Activated naive CD8-positive, alpha-beta T cell treated with anti-CD3 and anti-CD28 coated beads, Interleukin-2, amount 50 U/mL, for 16 hours (primary cell): ENCODE measurements at places on chromosomes 11 and 22.

- no peak for DNase-seq
These were observed 53.1 kb downstream of the CELSR1 start for GRCh38 chr22:46484156-46484860.

GRCh38 chr22:19513823-19514222 is 10.4 kb downstream of the CLDN5 start:
- no peak for DNase-seq

GRCh38 chr11:61891331-61892084 is at the start of gene FADS3:
Gene FADS3, minus strand, starts transcription at chr11:61891545. Its CDS starts 164 bp downstream, at chr11:61891381.
- DNase-seq, result no peak

DNA sequence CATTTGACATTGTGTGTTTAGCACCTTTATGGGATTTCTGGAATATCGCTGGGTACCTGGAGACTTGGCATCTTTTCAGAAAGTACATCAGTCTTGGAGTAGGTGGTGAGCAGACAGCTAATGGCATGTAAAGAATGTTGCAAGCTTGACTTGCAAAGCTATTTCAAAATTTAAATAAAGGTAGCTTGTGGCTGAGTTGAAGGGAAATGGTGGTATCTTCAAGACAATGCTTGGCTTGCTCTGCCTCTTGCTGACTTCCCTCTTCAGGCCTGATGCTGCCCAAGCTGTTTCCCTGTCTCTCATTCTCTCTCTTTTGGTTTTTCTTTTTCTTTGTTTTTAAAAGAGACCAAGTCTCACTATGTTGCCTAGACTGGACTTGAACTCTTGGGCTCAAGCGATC is 13.2 kb downstream of the ZNRF3 start:
- no peak for DNase-seq

DNA sequence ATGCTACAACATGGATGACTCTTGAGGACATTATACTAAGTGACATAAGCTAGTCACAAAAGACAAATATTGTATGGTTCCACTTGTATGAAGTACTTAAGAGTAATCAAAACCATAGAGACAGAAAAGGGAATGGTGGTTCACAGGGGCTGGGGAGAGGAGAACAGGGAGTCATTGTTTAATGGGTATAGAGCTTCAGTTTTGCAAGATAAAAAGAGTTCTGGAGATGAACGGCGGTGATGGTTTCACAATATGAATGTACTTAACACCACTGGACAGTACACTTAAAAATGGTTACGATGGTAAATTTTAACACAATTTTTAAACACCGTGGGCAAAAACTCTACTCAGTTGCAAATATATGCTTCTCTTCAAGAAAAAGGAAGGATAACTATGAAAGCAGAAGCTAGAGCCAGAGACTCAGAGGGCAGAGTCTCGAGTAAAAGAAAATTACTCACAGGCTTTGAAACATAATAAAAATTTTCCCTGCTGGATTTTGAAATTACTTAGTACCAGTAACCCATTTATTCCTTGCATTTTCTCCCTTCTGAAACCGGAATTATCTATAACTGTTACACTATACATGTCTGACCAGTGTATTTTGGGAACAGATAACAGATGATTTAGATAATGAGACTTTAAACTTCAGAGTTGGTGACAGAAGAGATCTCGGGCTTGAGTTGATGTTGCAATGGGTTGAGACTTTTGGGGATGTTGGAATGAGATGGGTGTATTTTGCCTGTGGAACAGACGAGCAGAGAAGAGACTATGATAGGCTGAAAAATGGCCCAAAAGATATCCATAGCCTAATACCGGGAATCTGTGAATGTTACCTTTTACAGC is 15.0 kb downstream of the MRTFA start:
- DNase-seq, result no peak

DNA sequence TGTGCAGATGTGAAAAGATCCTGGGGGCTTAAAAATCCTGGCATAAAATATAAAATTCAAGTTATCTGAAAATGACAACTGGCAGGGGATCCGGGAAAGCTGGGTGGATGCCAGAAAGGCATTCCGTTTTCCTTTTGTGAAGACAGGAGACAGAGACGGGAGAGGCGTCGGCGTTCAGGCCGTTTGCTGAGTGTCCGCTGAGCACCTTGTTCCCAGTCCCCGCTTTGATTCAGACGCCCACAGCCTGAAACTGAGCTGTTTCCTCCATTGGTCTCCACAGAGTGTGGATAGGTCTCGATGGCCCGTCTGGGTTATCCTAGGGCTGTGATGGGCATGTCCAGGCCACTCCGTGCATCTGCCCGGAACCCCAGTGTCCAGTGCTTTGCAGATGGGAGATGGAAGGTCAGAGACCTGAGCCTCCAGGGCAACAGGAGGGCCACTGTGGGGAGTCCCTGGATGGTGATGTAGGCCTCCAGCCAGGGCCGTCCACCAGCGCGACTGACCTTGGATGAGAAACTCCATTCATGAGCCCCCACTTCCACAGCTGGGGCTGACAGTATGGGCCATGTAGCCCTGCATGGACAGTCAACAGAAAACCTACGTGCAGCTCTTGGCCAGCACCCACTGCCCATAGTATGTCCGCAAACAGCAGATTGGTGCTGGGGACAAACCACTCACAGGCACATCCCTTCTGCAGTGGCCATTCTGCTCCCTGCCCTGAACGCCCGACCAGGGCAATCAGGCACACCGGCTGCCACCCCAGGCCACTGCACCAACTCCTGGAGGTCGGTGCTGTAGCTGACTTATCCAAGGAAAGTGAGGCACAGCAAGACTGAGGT is 11.6 kb downstream of the MRGPRF start:
- DNase-seq, result no peak

- no peak for DNase-seq
These were observed 34.4 kb upstream of the HEPHL1 start for GRCh38 chr11:93986716-93987115.

DNA sequence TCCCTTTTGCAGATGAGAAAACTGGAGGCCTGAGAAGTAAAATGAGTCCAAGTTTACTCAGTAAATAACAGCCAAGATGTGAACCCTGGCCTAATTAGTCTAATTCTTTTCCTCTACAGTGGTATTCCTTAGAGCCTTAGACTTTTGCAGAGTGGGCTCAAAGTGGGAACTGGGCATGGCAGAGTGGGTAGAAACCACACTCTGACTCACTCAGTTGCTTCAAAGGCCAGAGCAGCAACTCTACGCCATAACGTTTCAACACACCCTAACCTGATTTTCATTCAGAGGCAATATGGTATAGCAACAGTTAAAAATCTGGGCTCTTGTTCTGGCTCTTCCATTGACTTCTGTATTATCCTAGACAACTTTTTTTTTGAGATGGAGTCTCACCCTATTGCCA is 2.8 kb downstream of the THRSP start:
- DNase-seq, result no peak

DNA sequence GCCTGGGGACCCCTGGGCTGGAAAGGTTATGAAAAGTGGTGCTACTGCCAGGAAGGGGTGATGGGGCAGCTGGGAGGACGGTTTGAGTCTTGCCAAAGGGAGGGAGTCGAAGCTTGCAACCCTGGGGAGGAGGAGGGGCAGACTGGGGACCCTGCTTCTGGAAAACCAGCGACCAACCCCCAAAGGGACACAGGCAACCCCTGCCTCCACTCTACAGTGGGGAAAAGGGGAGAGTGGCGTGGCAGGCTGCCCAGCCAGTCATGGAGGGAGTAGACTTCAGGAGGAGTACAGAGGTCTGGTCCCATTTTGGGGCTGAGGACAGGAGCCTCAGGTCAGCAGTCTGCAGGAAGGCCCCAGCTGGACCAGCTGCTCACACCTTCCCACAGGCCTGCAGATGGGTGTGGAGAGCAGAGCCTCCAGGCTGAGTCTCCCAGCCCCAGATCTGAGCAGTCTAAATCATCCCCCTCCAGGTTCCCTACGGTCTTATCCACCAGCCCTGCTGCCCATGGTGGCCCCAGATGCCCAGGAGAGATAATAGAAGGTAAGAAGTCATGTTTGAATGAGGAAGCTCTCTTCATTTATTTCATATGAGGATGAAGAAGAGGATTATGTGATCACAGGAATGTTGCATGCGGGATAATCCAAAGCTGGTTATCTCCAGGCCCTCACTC is 3.3 kb downstream of the DDT start:
- no peak for DNase-seq

DNA sequence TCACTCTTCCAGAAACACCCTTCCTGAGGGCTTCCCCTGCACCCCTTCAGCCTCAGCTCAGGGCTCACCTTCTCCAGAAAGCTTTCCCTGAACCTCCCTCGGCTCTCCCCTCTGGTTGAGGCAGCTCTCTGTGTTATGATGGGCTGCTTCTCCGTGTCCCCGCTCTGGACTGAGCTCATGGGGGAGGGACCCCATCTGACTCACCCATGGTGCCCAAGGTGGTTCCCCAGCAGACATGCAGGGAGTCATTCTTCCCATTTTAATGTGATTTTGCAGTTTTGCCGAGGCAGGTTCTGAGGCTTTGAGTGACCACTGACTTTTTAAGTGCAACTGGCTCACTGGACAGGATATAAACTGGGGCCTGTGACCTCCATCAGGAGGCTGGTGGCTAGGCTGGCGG is 495.1 kb downstream of the TBC1D22A start:
- DNase-seq, result no peak

GRCh38 chr11:121630041-121630440 is 177.3 kb upstream of the SORL1-AS1 start:
- no peak for DNase-seq

DNA sequence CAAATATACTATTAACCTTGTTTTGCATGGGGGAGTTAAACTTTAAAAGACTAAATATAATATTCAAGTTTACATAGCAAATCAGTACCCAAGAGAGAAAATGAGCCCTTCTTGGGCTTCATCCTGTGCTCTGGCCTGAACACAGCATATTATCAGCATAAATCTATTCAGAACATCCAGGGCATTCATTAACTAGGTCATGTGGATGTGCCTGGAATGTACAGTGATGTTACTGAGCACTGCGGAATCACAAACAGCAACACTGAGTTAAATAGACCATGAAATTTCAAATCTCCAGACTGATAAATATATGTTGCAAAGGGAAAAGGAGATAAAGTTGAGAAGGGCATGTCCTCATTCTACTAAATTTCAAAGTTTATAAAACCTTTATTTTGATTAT is 426.4 kb downstream of the AASDHPPT start:
- no peak for DNase-seq

- DNase-seq, result no peak
These were observed 17.0 kb upstream of the NUCB2 start for GRCh38 chr11:17259519-17259918.

- DNase-seq, result no peak
These were observed 10.4 kb upstream of the MALAT1 start for GRCh38 chr11:65488273-65489034.

- DNase-seq, result no peak
These were observed 43.6 kb downstream of the CTSC start for GRCh38 chr11:88293931-88294330.

- no peak for DNase-seq
These were observed 251.3 kb upstream of the PLET1 start for GRCh38 chr11:112511911-112512310.

- DNase-seq, result no peak
These were observed 359.9 kb downstream of the CASP12 start for GRCh38 chr11:104538313-104538712.
